ENCODE measurements at places on chromosomes 12 and 14.

DNA sequence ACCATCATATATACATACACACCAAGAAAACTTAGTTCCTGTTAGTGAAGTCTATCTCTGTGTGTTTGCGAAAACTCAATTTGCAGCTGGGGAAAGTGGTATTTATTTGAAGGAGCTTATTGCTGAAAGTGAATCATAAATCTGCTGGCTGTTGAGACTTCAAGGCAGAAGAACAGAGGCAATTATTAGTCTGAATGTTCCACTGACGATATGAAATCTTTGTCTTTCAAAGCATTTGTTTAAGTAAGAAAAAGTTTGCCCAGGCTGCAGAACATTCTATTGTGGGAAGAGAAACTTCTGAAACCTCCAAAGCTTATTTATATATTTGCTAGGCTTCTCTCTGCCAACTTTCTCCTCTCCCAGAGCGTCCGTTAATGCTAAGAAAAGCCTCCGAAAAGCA is 255.7 kb upstream of the TMPO start:
- no peak for DNase-seq

DNA sequence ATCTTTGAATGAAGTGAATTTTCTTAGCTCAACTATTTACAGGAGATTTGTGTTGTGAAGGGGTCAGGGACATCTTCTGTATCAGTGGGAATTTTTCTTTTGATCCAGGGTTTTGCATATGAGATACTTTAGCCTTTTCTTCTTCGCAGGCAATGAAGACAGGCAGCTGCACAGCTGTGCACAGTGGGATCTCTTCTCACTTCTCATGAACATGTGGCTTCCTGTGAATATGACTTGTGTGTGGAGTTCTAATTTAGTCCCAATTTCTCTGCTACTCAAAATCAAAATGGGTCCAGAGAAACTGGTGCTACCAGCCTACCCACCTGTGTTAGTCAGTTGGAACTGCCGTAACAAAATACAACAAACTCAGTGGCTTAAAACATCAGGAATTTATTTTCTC is 37.8 kb downstream of the ARF6 start:
- DNase-seq = no peak

DNA sequence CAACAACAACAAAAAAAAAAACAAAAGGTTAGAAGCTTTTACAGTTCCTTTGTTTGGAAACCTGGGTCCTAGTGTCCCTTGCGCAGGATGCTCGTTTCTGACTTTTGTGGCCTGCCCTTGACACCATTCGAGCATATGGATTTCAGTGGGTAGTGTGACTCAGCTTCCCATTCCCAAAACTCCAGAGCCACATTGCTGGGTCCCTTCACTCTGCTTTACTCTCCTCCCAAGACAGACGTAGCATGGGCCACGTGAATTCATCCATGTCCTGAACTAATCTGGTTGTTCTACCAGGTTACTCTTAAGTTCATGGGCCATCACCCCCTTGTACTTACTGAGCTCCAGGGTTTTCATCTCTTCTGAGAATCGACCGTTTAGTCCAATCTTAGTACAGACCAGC is 68.0 kb upstream of the MAX start:
- no peak for DNase-seq

DNA sequence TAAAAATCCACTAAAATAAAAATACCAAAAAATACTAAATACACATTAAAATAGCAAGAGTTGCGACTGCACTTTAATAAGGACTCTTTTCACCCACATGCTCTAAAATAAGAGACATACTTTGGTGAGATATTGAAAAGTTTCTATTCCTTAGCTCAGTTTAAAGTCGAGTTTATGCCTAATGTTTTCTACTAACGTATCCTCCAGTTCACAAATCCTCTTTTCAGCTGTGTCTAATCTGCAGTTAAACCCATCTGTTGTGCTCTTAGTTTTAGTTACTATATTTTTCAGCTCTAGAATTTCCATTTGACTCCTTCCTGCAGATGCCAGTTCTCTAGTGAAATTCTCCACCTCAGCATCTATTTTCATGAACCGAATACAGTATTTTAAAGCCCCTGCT is 63.8 kb downstream of the CDK17 start:
- no peak for DNase-seq

DNA sequence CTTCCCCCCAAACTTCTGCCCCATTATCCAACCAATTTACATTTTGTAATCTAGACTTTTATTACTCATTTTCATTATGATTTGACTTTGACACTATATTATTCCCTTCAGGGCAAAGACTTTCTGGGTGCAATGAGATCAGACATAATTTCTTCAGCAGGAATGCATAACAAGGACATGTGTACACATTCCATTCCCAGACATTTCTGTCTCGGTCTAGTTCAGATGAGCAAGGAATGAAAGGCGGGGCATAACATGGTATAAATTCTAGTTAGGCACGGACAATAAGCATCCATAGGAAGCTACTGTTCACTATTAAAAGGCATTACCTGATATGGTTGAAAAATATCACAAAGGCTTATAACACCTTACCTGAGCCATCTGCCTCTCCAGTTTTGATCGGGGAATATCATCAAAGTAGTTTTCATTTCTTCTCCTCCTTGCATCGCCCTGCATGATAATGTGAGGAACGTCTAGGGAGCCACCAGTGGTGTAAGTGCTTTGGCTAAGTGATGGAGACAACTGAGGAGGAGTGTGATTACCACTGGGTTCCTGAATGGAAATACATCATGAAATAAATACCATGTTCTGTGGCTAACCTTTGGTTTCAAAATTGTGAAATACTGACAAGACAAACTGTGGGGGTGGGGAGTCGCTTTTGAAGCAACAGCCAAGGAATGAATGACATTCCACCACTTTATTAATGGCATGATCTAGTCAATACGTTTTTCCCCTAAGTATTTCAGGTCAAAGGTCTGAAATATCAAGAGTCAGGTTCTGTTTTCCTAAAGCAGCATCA is 183.9 kb downstream of the APAF1 start:
- no peak for DNase-seq

GRCh38 chr14:41062826-41063225 is 543.9 kb upstream of the LRFN5 start:
- DNase-seq = no peak

DNA sequence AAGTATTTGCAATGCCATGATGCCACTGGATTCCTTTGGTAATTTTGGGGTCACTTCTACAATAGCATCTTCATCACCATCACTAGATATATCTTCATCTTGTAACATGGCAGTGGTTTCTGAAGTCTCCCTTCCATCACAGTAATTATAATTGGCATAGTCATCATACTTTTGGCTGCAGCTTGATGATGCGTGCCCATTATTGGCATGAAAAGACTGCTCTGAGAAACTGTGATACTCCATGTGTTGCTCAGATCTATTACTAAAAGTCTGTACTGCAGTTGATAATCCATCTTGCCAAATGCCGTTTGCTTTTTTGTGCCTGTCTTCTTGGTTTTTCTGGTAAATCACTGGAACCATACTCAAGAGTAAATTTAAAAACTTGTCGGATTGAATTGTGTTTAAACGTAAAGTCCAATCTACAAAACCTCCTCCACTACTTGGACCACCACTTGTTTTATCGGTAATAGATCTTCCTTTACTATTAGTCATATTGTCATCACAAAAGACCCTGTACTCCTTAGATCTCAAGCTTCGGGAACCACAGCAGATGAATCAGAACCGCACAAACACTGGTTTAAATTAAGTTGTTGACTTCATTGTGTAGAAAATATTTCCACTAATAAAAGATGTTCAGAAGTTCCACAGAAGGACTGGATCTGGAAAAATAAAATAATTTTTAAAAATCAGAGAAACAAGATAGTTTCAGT is 29.9 kb downstream of the SLC41A2 start:
- no peak for DNase-seq

DNA sequence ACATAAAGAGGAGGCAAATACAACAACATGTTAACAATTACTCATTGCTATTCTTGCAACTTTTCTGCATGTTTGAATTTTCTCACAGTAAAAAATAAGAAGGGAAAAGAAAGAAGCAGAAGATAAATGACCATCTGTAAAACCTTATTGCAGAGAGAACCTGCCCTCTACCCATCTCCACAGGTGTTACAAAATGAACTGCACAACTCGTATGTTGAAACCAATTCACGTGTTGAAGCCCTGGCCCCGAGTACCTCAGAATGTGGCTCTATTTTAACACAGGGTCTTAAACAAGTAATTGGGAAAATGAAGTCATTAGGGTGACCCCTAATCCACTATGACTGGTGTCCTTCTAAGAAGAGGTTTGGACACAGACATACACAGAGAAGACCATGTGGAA is 39.5 kb downstream of the FOXN3 start:
- DNase-seq = no peak

DNA sequence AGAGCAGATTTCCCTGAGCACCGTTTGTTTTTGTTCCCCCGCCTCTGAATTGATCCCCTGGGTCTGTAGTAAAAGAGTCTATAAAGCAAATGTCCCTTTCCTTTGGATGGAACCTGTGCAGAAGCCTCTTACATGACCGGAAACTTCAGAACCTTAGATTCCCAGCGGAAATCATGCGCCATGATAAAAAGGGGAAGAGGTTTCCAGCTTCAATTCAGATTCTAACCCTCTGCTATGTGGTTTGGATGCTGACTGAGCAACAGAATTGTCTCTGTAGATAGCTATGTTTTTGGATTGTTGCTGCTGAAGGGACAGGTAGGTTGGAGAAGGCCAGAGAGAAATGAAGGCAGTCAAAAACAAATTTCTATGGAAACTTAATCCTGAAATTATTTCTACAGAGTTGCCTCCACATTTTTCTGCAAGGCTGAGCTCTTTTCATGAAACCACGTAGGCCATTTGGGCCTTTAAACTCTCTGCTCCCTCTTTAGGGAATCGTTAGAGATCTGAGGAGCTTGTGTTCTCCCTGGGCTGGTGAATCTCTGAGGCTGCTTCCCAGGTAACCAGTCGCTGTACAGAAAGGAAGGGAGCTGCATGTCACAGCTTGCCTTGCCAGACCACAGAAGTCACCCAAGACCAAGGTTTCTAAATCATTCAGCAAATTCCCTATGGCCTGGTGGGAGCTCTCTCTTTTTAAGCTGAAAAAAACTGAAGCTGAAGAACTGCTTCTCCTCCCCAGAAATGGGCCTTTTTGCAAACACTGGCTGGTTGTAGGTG is 28.7 kb upstream of the OR10P1 start:
- DNase-seq = no peak

GRCh38 chr12:6233121-6233971 is 33.1 kb downstream of the CD9 start:
- no peak for DNase-seq

DNA sequence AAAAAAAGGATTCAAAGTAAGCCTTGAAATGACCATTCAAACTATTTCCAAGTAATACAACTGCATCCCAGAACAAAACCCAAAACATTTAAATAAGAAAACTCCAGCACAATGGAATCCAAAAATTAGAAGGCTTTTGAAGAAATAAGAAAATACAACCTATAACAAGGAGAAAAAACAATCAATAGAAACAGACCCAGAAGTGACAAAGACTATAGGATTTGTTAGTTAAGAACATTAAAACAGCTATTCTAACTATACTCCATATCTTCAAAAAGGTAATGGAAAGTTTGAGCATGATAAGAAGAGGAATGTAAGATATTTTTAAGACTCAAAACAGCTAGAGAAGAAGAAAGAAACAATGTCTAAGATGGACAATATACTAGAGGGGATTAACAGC is 39.3 kb upstream of the SRP54 start:
- no peak for DNase-seq

DNA sequence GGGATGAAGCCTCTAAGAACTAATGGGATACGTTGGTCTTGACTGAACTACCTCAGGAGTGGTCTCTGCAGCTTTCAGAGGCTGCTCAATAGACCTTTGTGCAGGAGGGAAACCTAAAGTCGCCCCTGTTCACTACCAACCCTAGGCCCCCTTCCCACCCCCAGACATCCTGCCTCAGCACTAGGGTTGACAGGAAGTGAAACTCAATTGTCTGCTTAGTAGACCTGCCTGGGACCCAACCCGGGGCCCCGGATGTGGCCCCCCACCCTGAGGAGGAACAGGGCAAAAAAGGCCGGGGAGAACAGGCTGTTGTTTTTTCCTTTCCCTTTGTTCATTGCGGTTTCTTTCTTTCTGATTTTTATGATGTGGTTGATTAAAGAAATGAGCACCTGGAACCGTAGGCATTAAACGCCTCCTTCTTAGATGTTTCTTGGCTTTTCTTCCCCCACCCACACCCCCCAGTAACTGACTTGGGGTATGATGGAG is 1.6 kb upstream of the DGKA start:
- peak; percentile 35 for DNase-seq

GRCh38 chr12:63849106-63849620 is 4.7 kb downstream of the SRGAP1 start:
- no peak for DNase-seq

DNA sequence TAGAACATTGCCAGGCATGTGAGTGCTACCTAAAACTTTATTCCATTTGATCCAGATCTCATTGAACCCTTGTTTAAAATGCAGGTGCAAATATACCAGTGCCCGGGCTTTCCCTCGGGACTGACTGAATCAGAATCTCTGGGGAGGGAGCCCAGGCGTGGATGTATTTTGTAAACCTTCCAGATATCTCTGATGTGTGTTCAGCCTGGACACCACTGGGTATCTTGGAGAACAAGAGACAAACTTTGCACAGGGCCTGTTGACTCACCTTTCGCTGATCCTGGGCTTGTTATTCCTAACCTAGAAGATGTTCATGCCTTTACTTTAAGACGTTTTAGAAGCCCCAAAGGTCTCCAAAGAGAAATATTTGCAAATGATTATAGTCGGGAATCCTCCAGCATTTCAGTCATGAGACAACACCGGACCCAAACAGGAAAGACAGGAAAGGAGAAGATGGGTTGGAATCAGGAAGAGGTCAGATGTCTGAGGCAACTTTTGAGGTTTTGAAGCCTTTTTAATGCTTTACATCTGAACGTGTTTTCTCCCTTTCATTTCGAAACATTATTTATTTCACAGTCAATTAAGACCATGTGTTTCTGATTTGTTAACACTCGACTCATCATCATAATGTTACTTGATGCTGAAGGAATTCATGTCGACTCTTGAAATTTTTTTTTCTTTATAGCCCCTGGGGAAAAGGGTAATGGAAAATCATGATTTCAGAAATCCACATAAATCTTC is 118.6 kb downstream of the PLXNC1 start:
- DNase-seq = no peak

DNA sequence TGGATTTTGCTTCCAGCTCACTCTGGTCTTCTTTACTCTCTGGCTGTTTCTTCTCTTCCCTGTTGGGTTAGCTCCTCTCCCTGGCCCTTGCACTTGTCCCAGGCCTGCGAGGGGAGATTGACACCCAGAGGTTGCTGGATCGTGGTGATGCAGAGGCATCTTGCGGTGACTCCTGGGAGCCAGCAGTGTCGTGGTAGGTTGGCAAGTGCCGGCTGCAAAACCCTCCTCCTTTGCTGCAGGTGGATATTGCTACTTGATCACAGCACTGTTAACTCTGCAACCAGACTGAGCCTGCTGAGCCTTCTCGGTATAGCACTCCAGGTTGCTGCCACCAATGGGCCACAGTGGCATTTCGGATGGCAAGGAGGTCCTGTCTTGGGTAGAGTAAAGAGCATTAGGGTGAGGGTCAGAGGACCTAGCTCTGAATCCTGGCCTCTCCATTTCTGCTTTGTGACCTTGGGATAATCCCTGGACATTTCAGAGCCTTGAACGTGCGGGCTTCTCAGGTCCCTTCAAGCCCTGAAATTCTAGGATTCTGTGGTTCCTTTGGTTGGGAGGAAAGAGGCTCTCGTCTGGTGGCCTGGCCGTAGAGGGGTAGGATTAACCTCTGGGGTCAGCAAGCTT is 87.4 kb downstream of the TSPAN9 start:
- no peak for DNase-seq

Measured in stimulated activated CD8-positive, alpha-beta memory T cell treated with anti-CD3 and anti-CD28 coated beads, Interleukin-2, amount 100 ng/mL, for 1 hour (primary cell).